ENCODE measurements at places on chromosomes 3 and 15. TPM values are rescaled to one million over a fixed set of nuclear protein-coding genes. Genes with fewer than 3 reads are reported as not detected.

- no peaks in the 10 kb centered on the region for H3K36me3 ChIP-seq
- H3K27me3 ChIP-seq: no peaks in the 10 kb centered on the region
- H3K4me3 ChIP-seq: no peak overlapping the region
- DNase-seq: no peak
- no peak overlapping the region for H3K27ac ChIP-seq
Observed at GRCh38 chr15:88072598-88073390, 183.7 kb downstream of the NTRK3 start.

- H3K4me3 ChIP-seq: no peak overlapping the region
- peaks cover 5% of the 10 kb centered on the region for H3K36me3 ChIP-seq
- peaks cover 12% of the 10 kb centered on the region for H3K4me1 ChIP-seq
- no peak overlapping the region for H3K27ac ChIP-seq
Observed at GRCh38 chr15:41281236-41281635, 50.2 kb downstream of the CHP1 start.

GRCh38 chr3:71160785-71161546, 422.6 kb downstream of the FOXP1 start:
- no peak overlapping the region for H3K4me3 ChIP-seq
- H3K27ac ChIP-seq: no peak overlapping the region
- no peak for DNase-seq

DNA sequence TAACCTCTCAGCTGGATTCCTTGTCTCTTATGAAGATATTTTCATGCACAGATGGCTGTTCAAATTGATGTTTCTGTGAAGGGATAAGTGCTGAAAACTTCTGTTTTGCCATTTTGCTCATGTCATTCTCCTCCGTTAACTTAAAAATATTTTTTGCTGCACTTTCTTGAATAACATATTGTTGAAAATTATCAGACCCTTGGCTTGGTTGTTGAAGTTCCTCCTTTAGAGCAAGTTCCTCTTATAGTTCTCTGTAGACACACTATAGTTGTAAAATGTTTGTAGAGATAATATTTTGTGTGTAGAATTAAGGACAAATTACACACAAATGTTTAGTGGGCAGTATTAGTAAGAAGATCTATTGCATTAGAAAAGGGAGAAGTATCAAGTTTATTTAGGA, 300.4 kb downstream of the SV2B start:
- no peak for DNase-seq
- no peak overlapping the region for H3K4me3 ChIP-seq
- H3K36me3 ChIP-seq: no peaks in the 10 kb centered on the region
- no peaks in the 10 kb centered on the region for H3K4me1 ChIP-seq
- H3K27ac ChIP-seq: no peak overlapping the region
- H3K27me3 ChIP-seq: no peaks in the 10 kb centered on the region

Gene MCF2L2
- total RNA-seq: 0.13 TPM

Gene FSTL1
- 244 TPM for total RNA-seq
